GM23248 (cell line): ENCODE measurements at places on chromosomes 7 and 10.
A peak's percentile ranks its signal among the peaks of the same experiment; 100 is the strongest.

- DNase-seq: no peak
Measured at GRCh38 chr10:86311190-86311589, 55.4 kb downstream of the GRID1 start.

DNA sequence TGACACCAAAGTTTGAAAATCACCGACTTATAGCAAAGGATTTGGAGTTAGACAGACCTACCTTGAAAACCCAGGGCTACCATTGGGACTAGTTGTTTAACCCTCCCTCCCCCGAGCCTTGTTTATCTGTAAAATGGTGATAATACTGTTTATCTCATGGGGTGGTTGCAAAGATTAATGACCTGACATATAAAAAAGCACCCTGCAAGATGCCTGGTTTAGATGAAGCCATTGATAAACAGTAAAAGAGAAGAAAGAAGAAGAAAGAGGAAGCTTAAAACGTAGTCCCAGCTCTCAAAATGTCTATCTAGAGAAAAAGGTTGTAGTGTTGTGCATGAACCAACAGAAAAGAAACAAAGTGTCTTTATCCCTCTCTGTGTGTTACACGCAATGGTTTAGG is 145.7 kb downstream of the FGFR2 start:
- no peak for DNase-seq

DNA sequence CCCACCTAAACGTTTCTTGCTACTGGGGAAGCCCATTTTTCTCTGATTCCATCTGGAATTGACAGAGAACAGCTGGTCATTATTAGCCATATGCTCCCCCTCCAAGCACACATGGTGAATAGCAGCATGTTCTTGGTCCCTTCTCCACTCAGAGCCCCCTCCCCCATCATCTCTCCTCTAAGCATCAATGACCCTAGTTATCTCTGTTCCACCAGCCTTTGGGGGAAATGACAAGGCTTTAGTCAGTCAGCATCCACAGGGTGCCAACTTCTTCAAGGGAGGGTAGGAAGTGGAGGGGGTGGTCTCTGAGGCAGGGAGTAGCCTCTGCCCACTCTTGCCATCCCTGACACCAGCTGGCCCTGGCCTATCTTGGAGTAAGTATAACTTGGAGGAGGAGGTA is 163.1 kb downstream of the UBE2H start:
- DNase-seq: no peak

- DNase-seq: no peak
Measured at GRCh38 chr7:47747160-47747559, 165.2 kb upstream of the TNS3 start.

- no peak for DNase-seq
Measured at GRCh38 chr10:119061352-119061751, 19.3 kb downstream of the EIF3A start.

GRCh38 chr10:27530477-27530876 is 26.4 kb downstream of the RAB18 start:
- DNase-seq: no peak

GRCh38 chr7:13236026-13236425 is 548.6 kb downstream of the ARL4A start:
- DNase-seq: no peak

GRCh38 chr10:24872790-24873182 is 79.6 kb downstream of the PRTFDC1 start:
- DNase-seq: no peak

DNA sequence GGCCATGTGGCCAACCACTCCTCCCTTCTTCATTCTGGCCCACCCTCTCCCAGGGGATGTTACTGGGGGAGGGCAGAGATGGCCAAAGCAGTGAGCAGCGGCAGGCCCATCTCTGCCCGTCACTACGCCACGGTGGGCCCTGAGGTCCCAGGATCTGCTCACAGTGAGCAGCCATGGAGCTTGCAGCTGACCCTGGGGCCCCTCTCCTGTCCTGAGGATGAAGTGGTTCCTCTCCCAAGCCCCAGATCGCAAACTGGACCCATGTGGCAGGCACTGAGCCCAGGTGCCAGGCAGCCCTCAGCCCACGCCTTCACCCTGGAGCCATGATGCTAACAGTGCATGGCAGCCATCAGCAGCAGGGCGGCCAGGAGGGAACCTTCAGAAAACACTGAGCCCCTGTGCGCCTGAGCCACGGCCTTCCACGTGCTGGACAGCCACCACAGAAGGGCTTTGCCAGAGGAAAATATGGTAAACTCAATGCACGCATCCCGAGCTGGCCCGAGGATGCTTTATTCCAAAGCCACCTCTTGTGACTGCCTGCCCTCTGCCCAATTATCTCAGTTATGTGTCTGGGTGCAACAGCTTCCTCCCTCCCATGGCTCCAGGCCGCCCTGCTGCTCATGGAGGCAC is 485.7 kb downstream of the PTPRN2 start:
- DNase-seq: no peak

DNA sequence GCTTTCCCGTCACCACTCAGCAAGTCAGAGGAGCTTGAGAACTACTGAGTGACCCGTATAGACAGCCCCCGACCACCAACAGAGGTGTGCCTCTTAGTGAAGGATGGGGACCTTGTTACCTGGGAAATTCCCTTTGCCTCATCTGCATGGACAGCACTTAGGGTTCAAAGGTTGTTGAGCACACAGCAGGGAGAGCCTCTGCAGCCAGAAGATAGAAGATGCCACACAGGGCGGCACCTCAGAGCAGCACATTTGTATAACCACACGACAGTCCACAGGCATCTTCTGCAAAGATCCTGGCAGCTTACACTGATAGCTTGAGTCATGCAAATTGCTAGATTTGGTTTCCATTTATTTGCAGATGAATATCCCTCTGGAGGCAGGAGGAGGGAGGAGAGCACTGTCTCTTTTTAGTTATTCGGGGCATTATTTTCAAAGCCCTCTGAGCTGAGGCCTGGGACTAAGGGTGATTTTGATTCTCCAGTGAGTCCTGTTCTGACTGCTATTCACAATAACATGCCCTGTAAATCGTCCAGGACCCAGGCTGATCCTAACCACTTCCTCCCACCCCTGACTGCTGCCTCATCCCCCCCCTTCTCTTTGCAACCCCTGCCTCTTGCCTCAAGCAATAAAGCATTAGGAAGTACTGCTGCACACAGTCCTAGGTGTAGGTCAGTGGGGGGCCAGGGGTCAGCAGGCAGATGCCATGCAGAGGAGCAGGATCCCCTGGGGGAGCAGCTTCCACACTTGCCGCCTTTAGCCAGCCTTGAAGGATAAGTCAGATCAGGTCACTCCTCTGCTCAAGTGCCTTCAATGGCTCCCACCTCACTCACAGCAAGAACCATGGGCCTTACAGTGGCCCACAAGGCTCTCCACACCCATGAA is 24.6 kb upstream of the INMT start:
- peak; percentile 80 for DNase-seq

DNA sequence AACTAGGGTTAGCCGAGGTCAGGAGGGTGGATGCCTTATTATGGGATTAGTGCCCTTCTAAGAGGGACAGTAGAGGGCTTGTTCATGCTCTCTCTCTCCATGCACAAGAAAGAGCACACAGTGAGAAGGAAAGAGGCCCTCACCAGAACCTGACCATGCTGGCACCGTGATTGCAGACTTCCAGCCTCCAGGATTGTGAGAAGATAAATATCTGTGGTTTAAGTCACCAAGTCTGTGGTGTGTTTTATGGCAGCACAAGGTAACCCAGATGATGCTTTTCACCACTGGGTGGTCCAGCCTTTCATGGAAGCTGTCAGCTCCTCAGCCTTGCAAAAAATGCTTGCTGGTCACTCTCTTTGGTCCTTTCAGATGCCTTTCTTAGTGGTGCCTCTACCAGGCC is 175.9 kb downstream of the ANKRD30A start:
- no peak for DNase-seq

GRCh38 chr10:110361800-110362456 is 57.2 kb upstream of the SMNDC1 start:
- no peak for DNase-seq
